ENCODE measurements at places on chromosomes 5 and 9.

DNA sequence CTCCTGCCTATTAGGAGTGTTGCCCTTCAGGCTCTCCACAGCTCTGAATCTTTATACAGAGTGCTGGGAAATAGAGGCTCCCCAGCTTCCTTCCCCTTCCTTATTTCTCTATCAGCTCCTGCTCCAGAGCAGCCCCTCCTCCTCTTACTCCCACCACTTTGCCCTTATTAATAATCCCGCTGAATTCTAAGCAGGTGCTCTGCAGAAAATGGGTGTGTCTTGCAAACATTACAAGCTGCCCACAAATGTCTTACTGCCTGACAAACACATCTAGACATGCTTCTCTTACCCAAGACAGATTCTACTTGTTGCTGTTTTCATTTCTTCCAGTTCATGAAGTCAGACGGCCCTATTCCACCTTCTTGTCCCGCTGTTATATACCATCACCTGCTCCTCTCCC, 6.4 kb downstream of the PHF24 start:
- DNase-seq = no peak

DNA sequence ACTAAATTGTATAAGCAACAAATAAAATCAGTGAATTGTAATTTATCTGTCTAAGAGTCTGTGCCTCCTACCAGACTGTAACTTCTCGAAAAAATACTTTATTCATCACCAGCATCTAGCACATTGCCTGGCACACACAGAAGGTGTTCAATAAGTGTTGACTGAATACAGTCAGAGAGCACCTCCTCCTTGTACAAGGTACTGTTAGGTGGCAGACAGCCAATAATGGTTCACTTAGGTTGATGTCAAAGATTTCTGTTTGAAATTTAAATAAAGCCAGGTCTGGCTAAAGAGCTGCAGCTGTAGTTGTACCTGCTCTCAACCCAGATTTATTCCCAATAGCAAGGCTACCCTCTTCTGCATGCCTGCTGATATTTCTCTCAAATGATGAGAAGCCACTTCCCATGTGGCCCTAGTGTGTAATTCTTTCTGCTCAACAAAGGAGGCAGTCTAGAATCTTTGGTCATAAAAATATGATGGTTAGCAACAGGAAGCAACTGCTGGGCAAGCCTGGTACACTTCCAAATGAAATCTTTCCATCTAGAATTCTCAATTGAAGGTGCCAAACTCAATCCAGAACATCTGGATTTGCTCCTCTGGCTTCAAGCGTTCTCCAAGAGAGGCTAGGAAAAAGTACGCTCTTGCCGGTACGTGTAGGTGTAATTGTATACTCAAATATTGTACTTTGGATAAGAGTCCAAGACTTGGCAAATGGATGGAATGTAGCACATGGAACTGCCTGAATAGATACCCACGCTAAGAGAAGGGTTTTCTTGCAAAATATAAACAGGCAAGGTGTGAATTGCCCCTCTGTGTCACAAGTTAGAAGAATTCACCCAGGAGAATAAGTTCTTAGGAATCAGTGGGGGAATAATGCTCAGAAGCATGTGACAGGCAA, 95.6 kb downstream of the NR6A1 start:
- DNase-seq = no peak

DNA sequence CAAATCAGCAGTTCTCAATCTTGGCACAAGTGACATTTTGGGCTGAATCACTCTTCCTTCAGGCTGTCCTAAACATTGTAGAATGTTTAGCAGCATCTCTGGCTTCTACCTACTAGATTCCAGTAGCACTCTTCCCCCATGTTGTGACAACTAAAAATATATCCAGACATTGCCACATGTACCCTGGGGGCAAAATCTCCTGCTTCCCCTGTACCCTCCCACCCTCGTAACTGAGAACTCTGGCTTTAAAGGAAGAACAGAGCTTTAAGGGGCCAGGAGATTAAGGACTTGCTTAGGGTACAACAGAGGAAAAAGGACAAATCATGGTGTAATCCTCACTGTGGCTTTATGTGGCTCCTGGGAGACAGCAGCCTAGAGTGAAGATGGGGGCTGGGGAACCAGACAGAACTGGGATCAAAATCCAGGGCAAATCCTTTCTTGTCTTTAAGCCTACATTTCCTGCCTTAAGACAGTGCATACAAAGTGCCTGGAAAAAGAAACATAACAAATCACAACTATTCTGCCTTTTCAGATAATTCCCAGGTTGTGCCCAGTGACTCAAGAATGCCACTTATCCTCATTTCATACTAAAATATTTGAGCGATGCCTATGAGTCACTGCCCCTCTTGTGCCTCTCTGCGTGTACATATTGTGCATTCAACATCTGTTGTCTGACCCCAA, 109.3 kb downstream of the DAPK1 start:
- DNase-seq = no peak

GRCh38 chr5:2164586-2164985, 281.9 kb upstream of the IRX4 start:
- DNase-seq = no peak

- no peak for DNase-seq
Observed at GRCh38 chr5:140561753-140562523, 2.5 kb downstream of the APBB3 start.

DNA sequence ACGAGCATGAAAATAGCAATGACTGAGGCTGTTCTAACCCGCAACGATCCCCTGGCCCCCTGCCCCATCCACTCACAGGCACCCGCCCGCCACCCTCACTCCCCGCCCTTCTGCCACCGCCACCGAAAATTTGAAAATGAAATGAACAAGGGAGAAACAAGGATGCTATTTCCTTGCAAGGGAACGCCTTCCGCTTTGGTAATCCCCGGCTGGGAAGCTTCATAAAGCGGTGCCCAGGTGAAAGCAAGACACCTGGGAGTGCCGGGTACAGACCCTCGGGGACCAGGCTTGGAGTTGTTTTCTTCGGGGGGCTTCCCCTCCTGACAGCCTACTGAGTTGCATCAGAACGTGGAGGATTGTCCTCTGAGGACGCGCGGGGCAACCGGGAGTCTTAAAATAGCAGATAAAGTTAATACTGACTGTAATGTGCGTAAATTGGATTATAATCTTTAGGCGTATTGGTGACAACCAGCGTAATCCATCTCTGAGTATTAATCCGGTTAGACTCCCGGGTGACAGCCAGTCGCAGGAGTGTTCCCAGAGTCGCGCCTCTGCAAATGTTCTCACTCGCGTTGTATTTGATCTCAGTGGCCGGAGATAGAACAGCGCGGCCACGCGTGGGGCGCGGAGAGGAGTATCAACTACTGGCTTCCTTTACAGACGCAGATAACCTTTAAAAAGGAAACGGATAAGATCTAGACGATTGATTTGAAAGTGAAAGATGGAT, 885 bp upstream of the MLLT3 start:
- DNase-seq = peak; percentile 31

Measured in stimulated activated CD8-positive, alpha-beta memory T cell treated with anti-CD3 and anti-CD28 coated beads, Interleukin-7, amount 100 ng/mL, for 1 hour (primary cell).